Glomerular endothelial cell (primary cell): ENCODE measurements at places on chromosomes 4 and X. TPM values are rescaled to one million over a fixed set of nuclear protein-coding genes. Genes with fewer than 3 reads are reported as not detected.

Gene PNMA6A
- total RNA-seq, result 2.1 and 2.5 TPM in 2 replicates

Gene MAGEA8
- total RNA-seq, result not detected in 2 replicates

Gene MAGEE2
- not detected in 2 replicates for total RNA-seq

Gene FGFRL1
- total RNA-seq, result 22.3 and 27.7 TPM in 2 replicates

Gene GLRB
- total RNA-seq, result 0.53 and 2.6 TPM in 2 replicates

Gene PRR32
- total RNA-seq, result not detected in 2 replicates

Gene GNL3L
- total RNA-seq, result 33.3 and 39.6 TPM in 2 replicates

Gene JCHAIN
- not detected in 2 replicates for total RNA-seq

Gene MAGEH1
- 23.8 and 27.7 TPM in 2 replicates for total RNA-seq

Gene BLTP1
- total RNA-seq, result 41.1 and 50.6 TPM in 2 replicates

Gene MAGEC2
- not detected in 2 replicates for total RNA-seq

Gene KLB
- not detected in 2 replicates for total RNA-seq

Gene UNC5C
- total RNA-seq, result 2.2 and 2.8 TPM in 2 replicates

Gene CYSLTR1
- 0.19 and 0.64 TPM in 2 replicates for total RNA-seq

Gene NPFFR2
- 1.6 and 3.4 TPM in 2 replicates for total RNA-seq

Gene PAPSS1
- total RNA-seq, result 36.1 and 46.3 TPM in 2 replicates

Gene ANOS1
- 3.3 and 4.1 TPM in 2 replicates for total RNA-seq

Gene SPANXA1
- total RNA-seq, result not detected in 2 replicates

Gene NDNF
- total RNA-seq, result 0.70 TPM in 1 of 2 replicates, not detected in the other

Gene FAT1
- total RNA-seq, result 108 and 154 TPM in 2 replicates

Gene SH3TC1
- 91.2 and 227 TPM in 2 replicates for total RNA-seq

Gene BEND2
- not detected in 2 replicates for total RNA-seq

Gene CFI
- total RNA-seq, result 45.9 and 61.9 TPM in 2 replicates

Gene KLHL4
- total RNA-seq, result 12.7 and 13.9 TPM in 2 replicates

Gene TRAM1L1
- total RNA-seq, result 1.4 and 3.7 TPM in 2 replicates

Gene XKRX
- total RNA-seq, result 0.23 TPM in 1 of 2 replicates, not detected in the other

Gene PAGE2
- not detected in 2 replicates for total RNA-seq

Gene DDX53
- total RNA-seq, result not detected in 2 replicates

Gene OTUD6A
- total RNA-seq, result not detected in 2 replicates

Gene ATP11C
- 40.3 and 48.0 TPM in 2 replicates for total RNA-seq

Gene TLR3
- total RNA-seq, result 2.9 and 7.4 TPM in 2 replicates
